GM10248 (cell line): ENCODE measurements at places on chromosomes 13 and 19.

DNA sequence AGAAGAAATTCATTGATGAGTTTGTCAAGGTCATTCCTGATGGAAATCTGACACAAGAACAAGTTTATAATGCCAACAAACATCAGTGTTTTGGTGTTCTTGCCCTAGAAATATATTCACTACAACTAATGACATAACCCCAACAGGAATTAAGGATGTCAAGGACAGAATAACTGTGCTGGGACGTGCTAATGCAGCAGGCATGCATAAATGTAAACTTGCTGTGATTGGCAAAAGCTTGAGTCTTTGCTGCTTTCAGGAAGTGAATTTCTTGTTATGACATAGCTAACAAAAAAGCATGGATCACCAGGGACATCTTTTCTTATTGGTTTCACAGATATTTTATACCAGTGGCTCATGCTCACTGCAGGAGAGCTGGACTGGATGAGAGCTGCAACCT lies 144.6 kb downstream of the KCTD12 start:
- no peak for DNase-seq

GRCh38 chr13:76622315-76623040 lies 263.7 kb downstream of the KCTD12 start:
- no peak for DNase-seq

DNA sequence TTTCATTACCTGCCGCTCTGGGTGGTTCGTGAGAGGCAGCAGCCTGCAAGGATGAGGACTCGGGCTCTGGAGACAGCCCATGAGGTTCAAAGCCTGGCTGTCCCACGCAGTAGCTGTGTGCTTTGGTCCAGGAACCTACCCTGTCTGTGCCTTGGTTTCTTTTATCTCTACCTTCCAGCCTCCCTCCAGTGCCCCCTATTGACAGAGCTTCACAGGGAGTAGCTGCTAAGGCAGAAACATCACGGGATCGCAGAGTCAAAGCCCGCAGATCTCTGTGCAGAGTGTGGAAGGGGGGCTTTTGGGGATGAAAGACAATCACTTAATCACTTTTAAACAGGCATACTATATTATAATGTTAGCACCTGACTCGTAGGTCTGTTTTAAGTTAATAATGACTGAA lies 16.2 kb downstream of the ZNF71 start:
- no peak for DNase-seq

GRCh38 chr13:20713751-20714150 lies 10.3 kb downstream of the IL17D start:
- DNase-seq: no peak

DNA sequence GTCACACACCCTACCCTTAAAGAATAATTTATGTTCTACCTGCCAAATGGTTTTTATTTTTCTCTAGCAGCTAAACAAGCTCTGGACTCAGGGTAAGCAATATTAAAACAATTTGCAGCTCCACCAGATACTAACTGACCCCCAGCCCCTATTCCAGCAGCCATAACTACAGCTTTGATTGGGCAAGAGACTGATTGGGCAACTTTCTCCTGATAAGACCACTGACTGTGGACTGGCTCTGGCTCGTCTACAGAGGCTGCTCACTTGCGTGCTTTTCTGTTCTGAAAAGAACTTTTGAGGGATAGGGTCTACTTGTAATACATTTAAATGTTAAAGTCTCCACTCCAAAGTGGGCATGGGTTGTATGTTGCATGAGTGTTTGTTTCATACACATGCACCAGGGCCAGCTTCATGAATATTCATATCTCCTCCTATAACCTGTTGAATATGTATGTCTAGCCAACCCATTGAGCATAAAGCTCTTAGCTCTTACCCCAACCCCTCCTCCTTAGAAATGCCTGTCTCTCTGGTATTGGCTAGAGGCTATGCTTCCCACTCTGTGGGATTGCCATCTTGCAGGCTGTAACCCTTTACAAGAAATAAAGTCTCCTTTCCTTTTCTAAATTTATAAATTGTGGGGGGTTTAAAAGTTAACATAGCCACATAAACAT lies 19.9 kb downstream of the OR7A5 start:
- no peak for DNase-seq

- DNase-seq: no peak
Observed at GRCh38 chr13:112931028-112931934, 37.7 kb upstream of the MCF2L start.

- DNase-seq: no peak
Observed at GRCh38 chr19:30955112-30956104, 393.8 kb downstream of the TSHZ3 start.
